Amygdala (tissue), 56 donors: ENCODE measurements at places on chromosomes 16 and 17.

- no peak for DNase-seq
These were observed 174.1 kb downstream of the SNX29 start for GRCh38 chr16:12150600-12150999.

DNA sequence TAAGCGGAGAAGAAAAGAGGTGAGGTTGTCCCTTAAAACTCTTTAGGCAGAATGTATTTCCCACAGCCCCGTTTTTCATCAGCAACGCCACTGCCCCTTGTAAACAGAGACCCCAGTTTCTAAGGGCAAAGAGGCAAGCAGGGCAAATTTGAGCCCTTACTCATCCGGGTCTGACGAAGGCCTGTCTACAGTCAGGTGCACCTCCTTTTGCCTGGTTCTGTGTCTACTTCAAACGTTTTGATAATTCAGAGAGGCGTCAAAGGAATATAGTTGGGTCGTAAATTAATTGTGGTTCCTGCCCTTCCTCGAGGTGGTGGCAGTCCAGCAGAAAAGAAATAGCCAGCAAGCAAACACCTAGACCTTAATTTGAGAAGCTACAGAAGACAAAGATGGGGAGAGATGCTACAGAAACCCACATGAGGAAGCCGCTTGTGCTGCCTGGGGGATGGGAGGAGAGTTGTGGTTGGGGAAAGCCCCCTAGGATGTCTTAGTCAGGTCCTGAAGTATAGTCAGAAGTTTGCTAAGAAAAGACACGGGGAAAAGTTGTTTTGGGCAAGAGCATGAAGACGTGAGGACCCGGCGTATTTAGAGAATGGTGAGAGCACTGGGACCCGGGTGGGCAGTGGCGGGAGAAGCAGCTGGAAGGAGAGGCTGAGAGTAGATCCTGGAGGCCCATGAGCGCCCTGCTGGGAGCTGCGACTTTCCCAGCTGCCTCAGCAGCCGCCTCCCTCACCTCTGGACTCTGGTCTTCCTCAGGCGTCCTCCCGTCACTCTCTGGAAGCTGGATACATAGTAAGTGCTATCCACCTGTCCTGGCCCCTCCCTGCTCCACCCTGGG is 2.4 kb downstream of the FBRS start:
- DNase-seq: no peak

DNA sequence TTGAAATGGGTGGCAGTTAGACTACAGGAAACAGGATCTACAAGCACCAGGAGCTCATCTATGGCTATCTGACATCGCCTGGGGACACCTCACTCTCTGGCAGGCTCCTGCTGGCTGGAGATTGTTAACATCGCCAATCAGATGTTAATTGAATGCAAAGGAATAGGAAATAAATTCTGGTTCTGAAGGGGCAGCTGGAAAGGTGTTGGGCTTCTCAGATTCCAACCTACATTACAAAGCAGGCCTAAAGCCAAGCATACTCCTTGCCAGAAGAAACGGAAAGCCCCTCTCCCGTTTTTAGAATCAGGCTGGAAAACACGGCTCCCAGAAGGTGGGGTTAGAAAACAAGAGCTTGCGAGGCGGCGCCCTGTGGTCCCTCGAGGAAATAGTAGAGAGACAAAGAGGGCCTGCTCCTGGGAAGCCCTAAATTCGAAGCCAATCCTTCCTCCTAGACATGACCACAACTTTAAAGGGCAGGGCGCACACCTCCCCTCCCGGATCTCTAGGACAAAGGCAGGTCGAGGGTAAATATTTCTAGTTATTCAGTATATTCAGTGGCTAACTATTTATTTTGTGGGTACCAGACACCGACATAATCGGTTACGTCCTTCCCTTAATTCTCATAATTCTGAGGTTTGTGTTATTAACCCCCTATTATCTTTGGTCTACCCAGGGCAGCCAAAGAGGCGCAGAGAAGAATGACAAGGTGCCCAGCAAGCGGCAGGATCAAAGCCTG is 763 bp upstream of the TOM1L1 start:
- no peak for DNase-seq

- DNase-seq: no peak
These were observed 19.4 kb upstream of the ZNF469 start for GRCh38 chr16:88363239-88363891.

DNA sequence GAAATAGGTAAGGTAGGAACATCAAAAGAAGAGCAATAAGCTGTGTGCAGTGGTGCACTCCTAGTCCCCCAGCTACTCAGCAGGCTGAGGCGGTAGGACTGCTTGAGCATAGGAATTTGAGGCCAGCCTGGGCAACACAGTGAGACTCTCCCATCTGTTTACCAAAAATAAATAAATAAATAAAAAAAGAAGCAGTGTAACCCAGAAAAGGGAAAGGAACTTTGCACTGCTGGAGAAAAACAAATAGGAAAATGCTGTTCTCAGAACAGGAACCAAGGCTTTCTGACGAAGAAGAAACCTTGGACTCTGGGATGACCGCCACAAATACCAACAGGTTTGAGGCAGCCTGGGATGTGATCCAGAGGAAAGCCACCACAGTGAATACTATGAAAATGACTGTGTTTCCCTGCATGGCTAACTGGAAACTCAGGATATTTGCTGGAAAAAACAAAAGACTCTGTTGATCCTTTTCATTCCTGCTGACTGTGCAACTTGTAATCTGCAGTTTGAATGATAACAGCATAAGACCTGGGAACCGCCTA is 41.2 kb downstream of the TTC19 start:
- DNase-seq: no peak

DNA sequence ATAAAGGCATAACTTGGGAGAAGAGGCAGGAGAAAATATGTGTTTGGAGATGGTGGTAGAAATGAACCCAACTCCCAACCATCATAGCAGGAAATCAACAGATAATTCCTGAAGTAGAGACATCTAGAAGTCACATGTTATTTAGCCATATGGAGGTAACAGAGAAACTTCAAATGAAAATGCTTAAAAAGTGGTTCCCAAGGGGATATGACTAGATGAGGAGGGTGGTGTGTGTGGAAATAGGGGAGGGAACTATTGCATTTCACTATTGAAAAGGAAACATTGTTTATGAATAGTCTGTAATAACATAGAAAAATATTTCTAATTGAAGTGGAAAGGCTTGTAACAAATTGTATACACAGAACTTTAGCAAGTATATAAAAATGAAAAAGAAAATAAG is 412.0 kb downstream of the SHISA9 start:
- DNase-seq: no peak
